Osteocyte (in vitro differentiated cells): ENCODE measurements at places on chromosomes 6 and 20. TPM values are rescaled to one million over a fixed set of nuclear protein-coding genes. Genes with fewer than 3 reads are reported as not detected.

Gene GRIK2
- total RNA-seq: 7.1 and 10.8 TPM in 2 replicates

Gene PSORS1C2
- not detected in 2 replicates for total RNA-seq

Gene SIRPG
- total RNA-seq: not detected in 2 replicates

- DNase-seq: no peak
Measured at GRCh38 chr6:163355426-163355991, 59.0 kb upstream of the QKI start.

GRCh38 chr20:41175201-41175651, 37.9 kb downstream of the PLCG1 start:
- DNase-seq: peak; percentile 65

DNA sequence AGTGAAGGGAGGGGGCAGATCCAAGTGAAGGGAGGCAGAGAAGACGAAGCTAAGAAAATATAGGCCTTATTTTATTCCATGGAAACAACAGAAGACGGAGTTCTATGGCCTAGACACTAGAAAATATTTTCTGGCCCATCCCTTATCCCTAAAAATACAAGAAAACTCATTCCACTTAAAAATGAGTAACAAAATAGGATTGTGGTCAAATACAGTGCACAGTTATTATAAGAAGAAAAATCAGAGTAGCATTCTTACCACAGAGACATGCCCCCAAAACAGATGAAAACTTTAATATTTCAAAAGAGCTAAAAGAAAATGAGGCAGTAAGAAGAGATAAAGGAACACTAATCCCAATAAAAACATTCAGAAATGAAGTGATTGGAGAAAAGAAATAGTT, 202.9 kb downstream of the GMPR start:
- DNase-seq: no peak

- DNase-seq: no peak
Measured at GRCh38 chr6:14639983-14640599, 522.5 kb downstream of the CD83 start.

- no peak for DNase-seq
Measured at GRCh38 chr6:39367700-39368099, 45.2 kb upstream of the KCNK16 start.

GRCh38 chr6:184161-184700, 108.1 kb upstream of the DUSP22 start:
- no peak for DNase-seq

GRCh38 chr20:45206725-45207124, at the start of gene SEMG1:
SEMG1 (plus strand) TSS chr20:45207033; CDS start chr20:45207054, 21 bp downstream.
- DNase-seq: no peak

- no peak for DNase-seq
Measured at GRCh38 chr6:110652520-110652919, 162.7 kb downstream of the CDK19 start.

GRCh38 chr6:27684264-27685211, 211.6 kb upstream of the ZNF184 start:
- no peak for DNase-seq

- DNase-seq: no peak
Measured at GRCh38 chr6:57127763-57128162, 37.8 kb downstream of the ZNF451 start.

- DNase-seq: no peak
Measured at GRCh38 chr6:47832386-47833100, 50.7 kb downstream of the OPN5 start.
